Stimulated activated CD4-positive, alpha-beta T cell treated with anti-CD3 and anti-CD28 coated beads, Interleukin-1b, Interleukin-23, amount 100 ng/mL, for 1 hour (primary cell): ENCODE measurements at places on chromosomes 6 and 20.

- DNase-seq, result no peak
Observed at GRCh38 chr6:111715321-111715720, 109.6 kb upstream of the TRAF3IP2 start.

- DNase-seq, result no peak
Observed at GRCh38 chr6:22536122-22536521, 33.2 kb upstream of the HDGFL1 start.

- DNase-seq, result no peak
Observed at GRCh38 chr6:15355683-15356099, 109.8 kb downstream of the JARID2 start.

- no peak for DNase-seq
Observed at GRCh38 chr6:140597181-140597580, 1222.7 kb upstream of the CITED2 start.

- no peak for DNase-seq
Observed at GRCh38 chr6:168964138-168964835, 289.4 kb downstream of the THBS2 start.

GRCh38 chr20:24891546-24892393 lies 57.3 kb upstream of the CST7 start:
- no peak for DNase-seq

DNA sequence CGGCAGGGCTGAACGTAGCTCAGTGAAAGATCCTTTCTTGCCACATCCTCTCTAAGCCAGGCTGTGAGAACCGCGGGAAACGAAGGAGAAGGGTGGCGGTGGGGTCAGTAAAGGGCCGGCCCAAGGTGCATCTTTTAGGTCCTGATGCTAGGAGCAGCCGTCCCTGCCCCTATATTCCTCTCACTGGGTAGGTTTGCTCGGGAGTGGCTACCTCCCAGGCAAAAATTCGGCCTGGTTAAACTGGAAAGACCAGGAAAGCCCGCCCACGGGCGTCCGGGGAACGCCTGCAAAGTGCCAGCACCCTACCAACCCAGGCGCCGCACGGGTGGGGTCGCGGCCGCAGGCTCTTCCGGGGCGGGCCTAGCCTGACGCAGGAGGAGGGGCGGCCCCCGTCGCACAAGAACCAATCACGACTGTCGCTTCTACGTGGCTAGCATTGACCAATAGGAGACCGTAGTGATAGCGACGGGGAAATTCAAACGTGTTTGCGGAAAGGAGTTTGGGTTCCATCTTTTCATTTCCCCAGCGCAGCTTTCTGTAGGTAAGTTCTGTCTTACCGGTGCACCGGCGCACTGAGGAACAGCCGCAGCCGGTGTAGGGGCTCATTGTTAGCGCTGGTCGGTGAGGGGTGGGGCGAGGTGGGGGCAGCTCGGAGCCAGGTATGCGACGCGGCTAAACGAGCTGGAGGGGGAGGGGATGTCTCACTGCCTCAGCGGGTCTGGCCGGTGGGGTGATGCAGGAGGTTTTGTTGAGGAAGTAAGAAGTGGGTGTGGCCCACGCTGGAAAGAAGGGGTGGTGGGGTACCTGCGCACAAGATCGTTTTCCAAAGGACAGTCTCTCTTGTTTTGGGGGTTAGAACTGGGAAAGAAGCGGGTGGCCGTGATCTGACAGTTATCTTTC lies at the start of gene TTK:
TTK (plus strand) TSS at position 477 of the 900 bp plus-strand sequence. CDS start 1,195 bp downstream, outside the sequence.
- peak; percentile 78 for DNase-seq

DNA sequence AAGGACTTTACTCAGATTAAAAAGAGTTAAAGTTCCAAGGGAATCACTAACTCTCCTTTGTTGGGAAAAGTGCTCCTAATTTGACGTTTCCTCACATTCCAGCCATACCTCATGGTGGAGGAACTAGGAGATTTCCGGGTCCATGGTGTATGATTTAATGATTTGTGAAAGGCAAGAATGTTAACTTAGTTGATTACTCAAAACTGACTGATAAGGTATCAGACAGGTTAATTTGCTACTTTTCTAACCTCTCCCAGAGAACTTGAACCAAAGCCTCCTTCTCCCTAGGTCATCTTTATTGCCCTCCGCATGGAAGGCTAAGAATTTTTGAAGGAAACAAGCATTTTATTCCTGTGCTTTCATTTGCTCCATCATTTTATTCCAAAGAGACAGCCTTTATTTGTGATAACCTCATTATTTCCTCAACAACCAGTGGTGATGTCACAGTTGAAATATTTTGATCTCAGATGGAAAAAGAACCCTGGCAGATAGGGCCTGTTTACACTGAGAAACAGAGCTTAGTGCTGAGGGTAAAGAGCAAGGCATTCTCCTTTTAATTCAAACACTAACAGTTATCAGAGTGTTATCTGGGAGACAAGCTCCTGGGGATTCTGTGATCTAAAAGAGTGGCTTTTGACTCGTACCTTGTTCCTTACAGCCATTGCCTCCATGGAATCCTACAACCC lies 57.4 kb upstream of the BMP2 start:
- DNase-seq, result no peak
